Prostate gland (tissue), 2 donors: ENCODE measurements at places on chromosomes 2 and 18. TPM values are rescaled to one million over a fixed set of nuclear protein-coding genes. Genes with fewer than 3 reads are reported as not detected.

Gene MYO3B
- 0.74 TPM for total RNA-seq

Gene CYP27A1
- total RNA-seq, result 97.7 TPM

Gene PMAIP1
- total RNA-seq, result 4.1 TPM

Gene KCNG2
- 3.7 TPM for total RNA-seq

Gene IL37
- total RNA-seq, result not detected

Gene PXDN
- 29.5 TPM for total RNA-seq

Gene POTEI
- total RNA-seq, result 3.9 TPM

DNA sequence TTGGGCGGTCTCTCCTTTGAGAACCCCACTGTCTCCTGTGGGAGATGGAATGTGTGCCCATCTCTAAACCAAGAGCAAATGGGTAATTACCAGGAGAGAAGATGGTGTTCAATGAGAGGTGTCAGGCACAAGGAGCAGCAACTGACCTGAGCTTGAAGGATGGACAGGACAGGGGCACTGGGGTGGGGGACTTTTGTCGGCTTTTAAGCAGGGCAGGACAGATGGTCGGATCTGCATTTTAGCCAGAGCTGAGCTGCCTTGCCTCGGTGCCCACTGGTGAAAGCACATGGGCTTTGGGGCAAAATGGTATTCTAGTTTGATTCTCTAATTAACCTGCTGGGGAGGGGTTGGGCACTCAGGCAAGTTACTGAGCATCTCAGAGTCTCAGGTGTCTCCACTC is 98.0 kb downstream of the INHBB start:
- H3K4me1 ChIP-seq, result peaks cover 9% of the 10 kb centered on the region
- no peak for DNase-seq
- no peaks in the 10 kb centered on the region for H3K36me3 ChIP-seq
- no peaks in the 10 kb centered on the region for H3K27me3 ChIP-seq
- no peak overlapping the region for H3K4me3 ChIP-seq

GRCh38 chr2:231161252-231161839 is 36.5 kb upstream of the HTR2B start:
- DNase-seq, result no peak
- no peaks in the 10 kb centered on the region for H3K27me3 ChIP-seq
- H3K4me3 ChIP-seq, result no peak overlapping the region
- peak overlapping the region; percentile 15 for H3K27ac ChIP-seq

GRCh38 chr2:60523963-60524362 is 29.5 kb downstream of the BCL11A start:
- no peak overlapping the region for H3K27ac ChIP-seq
- no peak for DNase-seq
- H3K27me3 ChIP-seq, result no peaks in the 10 kb centered on the region
- H3K36me3 ChIP-seq, result no peaks in the 10 kb centered on the region
- H3K4me1 ChIP-seq, result no peaks in the 10 kb centered on the region

- H3K36me3 ChIP-seq, result no peaks in the 10 kb centered on the region
- no peak for DNase-seq
- no peak overlapping the region for H3K4me3 ChIP-seq
- no peaks in the 10 kb centered on the region for H3K4me1 ChIP-seq
- no peaks in the 10 kb centered on the region for H3K27me3 ChIP-seq
- H3K27ac ChIP-seq, result no peak overlapping the region
These were observed 336.5 kb downstream of the TNS1 start for GRCh38 chr2:217666338-217666737.

GRCh38 chr18:37412829-37413228 is 152.8 kb downstream of the CELF4 start:
- no peak overlapping the region for H3K27ac ChIP-seq
- no peaks in the 10 kb centered on the region for H3K4me1 ChIP-seq
- no peaks in the 10 kb centered on the region for H3K36me3 ChIP-seq

GRCh38 chr2:64730551-64731262 is 77.0 kb upstream of the SERTAD2 start:
- H3K27ac ChIP-seq, result peak overlapping the region; percentile 60
- H3K4me1 ChIP-seq, result no peaks in the 10 kb centered on the region
- H3K4me3 ChIP-seq, result peak overlapping the region; percentile 11
- no peaks in the 10 kb centered on the region for H3K27me3 ChIP-seq
- DNase-seq, result peak; percentile 71

GRCh38 chr2:146908776-146909175 is 936.1 kb upstream of the ACVR2A start:
- no peak overlapping the region for H3K4me3 ChIP-seq
- no peaks in the 10 kb centered on the region for H3K36me3 ChIP-seq
- no peaks in the 10 kb centered on the region for H3K4me1 ChIP-seq
- no peaks in the 10 kb centered on the region for H3K27me3 ChIP-seq
